ENCODE measurements at places on chromosomes 2 and 18.

GRCh38 chr2:239594772-239595608 lies 194.2 kb upstream of the HDAC4 start:
- no peak for DNase-seq

GRCh38 chr2:97770445-97770844 lies 57.1 kb downstream of the ZAP70 start:
- no peak for DNase-seq

DNA sequence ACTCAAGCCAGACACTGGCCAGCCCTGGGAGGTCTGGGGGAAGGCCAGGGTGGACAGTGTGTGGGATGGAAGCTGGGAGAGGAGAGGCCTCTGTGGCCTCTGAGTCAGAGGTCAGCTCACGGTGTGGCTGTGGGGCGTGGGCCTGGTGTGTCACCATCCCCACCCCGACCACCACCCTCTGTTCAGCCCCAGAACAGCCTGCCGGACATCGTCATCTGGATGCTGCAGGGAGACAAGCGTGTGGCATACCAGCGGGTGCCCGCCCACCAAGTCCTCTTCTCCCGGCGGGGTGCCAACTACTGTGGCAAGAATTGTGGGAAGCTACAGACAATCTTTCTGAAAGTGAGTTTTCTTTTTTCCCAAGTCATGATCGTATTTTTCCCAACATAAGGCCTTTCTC lies 110.5 kb downstream of the DYSF start:
- DNase-seq = no peak

DNA sequence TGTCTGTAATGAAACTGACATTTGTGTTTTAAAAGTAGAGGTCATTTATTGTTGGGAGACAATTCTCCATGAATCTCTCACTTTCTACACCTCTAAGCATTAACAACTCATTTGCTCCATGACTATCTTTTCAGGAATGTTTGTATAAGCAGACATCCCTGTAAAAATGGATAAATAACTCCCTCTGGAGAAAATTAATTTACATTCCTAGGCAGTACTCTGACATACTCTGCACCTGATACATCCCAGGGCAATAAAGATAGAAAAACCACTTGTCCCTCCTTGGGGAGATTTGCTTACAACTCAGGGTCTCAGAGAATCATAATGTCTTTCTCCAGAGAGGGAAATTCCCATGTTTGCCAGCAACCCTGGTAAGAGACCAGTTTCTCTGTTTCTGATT lies 1037.7 kb upstream of the SLC39A10 start:
- no peak for DNase-seq

GRCh38 chr2:3634596-3635121 lies 23.3 kb upstream of the ALLC start:
- DNase-seq = no peak

DNA sequence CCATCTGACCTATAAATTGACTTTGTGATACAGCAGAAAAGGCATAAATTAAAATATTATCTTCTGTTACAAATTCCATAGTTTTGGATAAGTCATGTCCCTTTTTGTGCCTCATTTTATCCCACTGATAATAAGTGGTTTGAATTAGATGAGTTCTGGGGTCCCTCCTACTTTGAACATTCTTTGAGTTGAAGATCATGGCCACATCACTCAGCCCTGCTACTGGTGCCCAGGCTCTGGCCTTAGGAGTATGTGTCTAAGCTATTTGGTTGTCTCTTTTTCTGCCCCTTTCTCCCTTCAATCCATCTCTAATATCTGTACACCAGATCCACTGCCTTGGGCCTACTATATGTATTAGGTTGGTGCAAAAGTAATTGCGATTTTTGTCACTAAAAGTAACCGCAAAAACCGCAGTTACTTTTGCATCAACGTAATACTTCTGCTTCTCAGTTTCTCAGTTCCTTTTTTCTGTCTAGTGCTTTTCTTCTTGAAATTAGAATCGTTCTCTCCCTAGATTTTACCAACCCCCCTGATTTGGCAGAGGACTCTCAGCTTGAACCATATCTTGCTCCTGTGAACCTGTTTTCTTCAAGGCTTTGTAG lies 362.5 kb upstream of the TNP1 start:
- DNase-seq = no peak

GRCh38 chr2:223923976-223924375 lies 21.2 kb downstream of the WDFY1 start:
- peak; percentile 32 for DNase-seq

DNA sequence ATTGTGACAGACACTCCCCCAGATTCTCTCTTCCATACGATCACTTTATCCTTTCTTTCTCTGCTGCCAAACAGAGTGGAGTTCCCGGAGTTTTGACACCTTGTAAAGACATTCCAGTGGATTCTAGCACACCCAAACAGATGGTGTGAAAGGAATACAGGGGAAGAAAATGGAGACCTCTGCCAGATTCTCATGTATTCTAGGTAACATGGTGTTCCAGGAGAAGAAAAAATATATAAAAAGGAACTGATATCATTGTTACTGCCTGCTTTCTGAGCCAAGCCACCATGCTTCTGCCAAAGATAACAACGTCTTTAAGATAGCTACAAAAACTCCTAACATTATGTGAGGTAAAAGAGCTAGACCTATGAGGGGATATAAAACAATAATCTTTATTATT lies 136.5 kb downstream of the TXNL1 start:
- peak; percentile 27 for DNase-seq

GRCh38 chr2:197088694-197089093 lies 162.2 kb upstream of the PGAP1 start:
- DNase-seq = peak; percentile 80

DNA sequence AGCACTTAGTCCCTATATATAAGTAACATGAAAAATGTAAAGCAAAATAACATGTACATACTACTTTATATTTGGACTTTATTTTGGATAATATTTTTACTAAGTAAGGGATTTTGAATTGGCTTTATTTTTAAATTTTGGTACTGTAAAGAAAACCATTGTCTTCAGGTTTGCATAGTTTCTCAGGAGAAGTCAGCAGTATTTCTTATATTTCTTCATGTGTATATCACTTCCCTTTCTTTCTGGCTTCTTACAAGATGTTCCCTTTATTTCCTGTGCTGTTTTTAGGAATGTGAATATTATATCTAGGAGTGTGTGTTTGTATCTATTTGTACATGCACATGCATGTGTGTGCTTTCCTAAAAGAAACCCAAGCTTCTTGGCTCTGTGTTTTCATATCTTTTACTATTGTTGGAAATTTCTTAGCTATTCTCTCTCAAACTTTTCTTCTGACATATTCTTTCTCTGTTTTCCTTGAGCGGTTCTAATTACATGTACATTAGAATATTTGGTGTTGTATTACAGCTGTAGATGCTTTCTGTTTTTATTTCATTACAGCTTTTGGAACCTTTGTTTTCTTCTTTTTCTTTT lies 1549.7 kb upstream of the ACVR2A start:
- DNase-seq = peak; percentile 17

DNA sequence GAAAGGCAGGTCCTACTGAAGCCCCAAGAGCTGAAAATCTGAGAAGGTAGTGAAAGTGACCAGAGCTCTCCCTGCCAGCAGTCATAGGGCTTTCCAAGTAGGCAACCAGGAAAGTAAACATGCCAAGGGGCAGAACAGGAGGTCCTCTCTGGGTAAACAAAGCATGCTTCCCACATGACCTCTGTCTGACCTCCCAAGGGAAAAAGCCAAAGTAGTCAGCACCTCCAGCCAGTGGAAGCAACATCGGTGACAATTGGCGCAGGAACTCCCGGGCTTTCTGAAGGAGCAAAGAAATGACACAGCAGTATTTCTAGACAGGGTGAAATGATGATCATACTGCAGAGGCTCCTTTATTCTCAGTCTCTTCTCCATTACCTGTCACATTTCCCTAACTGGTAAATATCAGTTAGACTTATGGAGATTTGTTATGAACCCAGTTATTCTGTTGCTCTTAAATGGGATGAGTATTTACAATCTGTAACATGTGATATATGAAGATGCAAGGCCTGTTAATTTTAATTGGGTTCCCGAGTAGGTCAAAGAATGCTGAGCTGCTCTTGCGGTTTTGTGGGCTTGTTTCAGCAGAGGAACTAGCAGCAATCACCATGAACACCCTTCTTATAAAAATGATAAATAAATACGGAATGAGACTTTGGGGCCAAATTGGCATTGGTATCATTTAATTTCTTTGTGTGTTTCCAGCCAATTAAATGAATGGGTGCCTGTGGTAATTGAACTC lies 321.0 kb downstream of the RND3 start:
- peak; percentile 16 for DNase-seq

- DNase-seq = no peak
Observed at GRCh38 chr2:218540015-218540414, 28.1 kb downstream of the USP37 start.

Measured in cardiac fibroblast (primary cell).